ENCODE measurements at places on chromosomes 7 and 10. TPM values are rescaled to one million over a fixed set of nuclear protein-coding genes. Genes with fewer than 3 reads are reported as not detected.

DNA sequence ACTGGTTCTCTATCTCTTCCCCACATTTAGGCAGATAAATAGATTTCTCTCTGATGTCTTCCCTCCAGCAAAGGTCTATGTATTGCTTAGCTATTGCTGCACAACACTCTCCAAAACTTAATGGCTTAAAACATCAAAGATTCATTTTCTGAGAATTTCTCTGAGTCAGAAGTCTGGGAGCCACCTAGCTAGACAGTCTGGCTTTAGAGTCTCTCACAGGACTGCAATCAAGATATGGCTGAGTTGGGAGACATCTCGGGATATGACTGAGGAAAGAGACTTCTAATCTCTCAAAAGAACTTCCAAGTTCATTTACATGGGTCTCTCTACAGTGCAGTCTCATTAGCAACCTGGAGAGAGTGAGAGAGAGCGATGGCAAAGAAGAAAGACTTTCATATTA, 553.6 kb upstream of the GHITM start:
- DNase-seq: no peak

TAS2R3 gene
- 0.40 TPM for total RNA-seq

- no peak for DNase-seq
Observed at GRCh38 chr10:50618624-50619023, 5.1 kb downstream of the SGMS1 start.

DNA sequence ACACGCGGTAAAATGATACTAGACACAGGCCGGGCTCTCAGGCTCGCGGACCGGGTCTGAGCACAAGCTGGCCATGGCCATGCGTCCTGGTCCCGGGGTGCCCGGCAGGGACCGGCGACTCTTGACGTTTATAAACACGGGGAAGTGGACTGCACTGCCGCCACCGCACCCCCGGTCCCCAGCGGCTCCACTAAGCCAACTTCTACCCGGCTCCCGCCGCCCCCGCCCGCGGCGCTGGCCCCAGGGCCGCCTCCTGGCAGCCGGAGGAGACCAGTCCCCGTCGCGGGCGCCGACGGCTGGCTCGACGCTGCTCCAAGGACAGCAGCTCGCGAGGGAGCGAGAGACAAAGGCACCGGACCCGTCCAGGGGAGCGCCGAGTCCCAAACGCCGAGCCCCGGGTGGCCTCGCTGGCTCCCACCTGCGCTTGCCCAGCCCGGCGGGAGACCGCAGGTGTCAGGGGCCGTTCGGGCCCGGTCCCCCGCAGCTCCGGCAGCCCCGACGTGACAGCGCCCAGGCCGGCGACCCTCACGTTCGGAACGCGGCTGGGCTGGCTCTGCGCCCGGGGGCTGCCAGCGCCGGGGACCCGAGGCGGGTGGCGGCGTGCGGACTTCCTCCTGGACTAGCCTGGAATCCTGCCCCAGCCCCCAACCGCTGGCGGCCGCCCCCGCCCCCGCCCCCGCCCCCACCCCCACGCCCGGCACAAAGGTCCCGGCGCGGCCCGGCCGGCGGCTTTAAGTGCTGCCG, 517 bp downstream of the ITGB1 start:
- peak; percentile 18 for DNase-seq

OSBPL3 gene
- 13.3 TPM for total RNA-seq

DNA sequence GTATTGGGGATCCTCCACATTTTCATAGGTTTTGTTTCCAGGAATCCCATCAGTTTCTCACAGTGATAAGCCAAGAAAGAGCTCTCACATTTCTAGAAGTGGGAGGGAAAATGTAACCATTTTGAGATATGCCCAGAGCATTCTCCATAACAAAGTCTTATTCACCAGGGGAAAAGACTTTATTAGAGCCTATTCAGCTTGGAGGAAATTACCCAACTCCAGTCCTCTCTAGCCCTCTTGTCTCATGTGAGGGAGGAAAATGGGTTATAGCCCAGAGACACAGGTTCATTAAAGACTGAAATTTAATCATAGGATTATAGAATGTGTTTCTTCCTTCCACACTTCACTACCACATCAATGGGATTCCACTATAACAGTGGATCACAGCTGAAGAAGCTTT, 61.6 kb upstream of the DYNC1I1 start:
- DNase-seq: peak; percentile 77

- no peak for DNase-seq
Observed at GRCh38 chr7:30930621-30931020, 19.0 kb downstream of the AQP1 start.

- DNase-seq: no peak
Observed at GRCh38 chr10:19816411-19817230, at the start of gene PLXDC2. Gene PLXDC2 (plus strand): TSS chr10:19816432.

DNA sequence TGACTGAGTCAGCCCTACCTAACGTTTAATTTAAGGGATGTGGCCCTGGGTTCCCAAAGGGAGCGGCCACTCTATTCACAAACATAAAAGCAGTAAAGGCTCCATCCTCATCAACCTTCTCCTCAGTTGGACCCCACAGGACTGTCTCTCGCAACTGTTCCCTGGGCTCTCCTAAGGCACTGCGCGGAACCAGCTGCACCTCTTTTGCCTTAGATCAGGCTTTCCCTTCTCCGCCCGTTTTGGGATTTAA, 689 bp upstream of the GTPBP4 start:
- no peak for DNase-seq

GPC2 gene
- 3.2 TPM for total RNA-seq

GRCh38 chr7:76356823-76357222, 2.0 kb downstream of the YWHAG start:
- peak; percentile 53 for DNase-seq

TNRC18 gene
- 44.4 TPM for total RNA-seq

DNA sequence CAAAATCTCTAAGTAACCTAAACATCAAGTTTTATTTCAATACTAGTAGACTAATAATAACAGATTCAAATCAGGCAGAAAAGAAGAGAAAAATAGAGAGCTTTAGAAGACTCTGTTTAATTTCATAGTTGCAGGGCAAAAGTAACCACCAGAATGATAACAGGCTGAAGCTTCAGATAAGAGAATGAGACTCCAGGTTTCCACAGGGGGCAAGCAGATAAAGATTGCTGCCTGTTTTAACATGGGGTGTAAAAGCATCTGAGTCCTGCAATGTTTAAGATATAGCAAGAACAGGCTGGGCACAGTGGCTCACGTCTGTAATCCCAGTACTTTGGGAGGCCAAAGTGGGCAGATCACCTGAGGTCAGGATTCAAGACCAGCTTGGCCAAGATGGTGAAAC, 11.0 kb downstream of the CROT start:
- DNase-seq: no peak

DNA sequence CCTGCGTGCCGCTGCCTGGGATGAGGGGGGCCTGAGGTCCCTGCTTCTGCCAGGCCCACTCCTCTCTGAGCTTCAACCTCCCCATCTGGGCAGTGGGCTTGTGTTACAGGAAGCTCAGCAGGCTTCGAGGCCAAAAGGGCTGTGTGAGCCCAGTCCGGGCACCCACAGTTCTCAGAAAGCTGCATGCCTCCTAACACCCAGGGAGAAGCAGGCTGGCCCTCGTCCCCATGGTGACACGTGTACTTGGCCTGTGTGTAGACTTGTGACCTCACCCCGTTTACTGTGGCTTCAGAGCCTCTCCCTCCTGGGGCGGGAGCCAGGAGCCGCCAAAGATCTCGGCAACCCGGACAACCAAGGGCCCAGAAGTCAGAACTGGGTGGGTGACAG, 2.2 kb upstream of the GRIFIN start:
- no peak for DNase-seq

- no peak for DNase-seq
Observed at GRCh38 chr7:84021292-84021908, 173.2 kb downstream of the SEMA3A start.

EPO gene
- 0.29 TPM for total RNA-seq

PRPS1L1 gene
- not detected for total RNA-seq

- no peak for DNase-seq
Observed at GRCh38 chr10:31756101-31756728, 172.4 kb downstream of the ARHGAP12 start.

DNA sequence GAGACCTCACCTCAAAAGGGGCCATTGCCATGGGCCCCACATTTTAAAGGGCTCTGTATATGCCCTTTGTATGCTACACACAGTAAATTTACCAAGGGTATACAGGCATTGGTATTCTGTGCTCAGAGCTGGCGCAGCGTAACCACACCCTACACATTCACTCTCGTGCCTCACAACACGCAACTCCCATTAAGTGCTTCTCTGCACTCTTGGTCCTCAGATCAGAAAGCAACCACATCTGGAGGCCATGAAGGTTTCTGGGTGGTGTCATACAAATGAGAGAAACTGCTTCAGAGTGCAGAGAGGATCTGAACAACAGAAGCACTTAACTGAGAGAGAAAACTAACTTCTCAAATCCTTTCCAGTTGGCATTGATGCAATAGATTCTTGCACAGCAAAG, 9.4 kb upstream of the CACUL1 start:
- DNase-seq: no peak
